ENCODE measurements at places on chromosomes 11 and 22.

GRCh38 chr11:115334932-115335788, 169.1 kb downstream of the CADM1 start:
- DNase-seq = no peak

DNA sequence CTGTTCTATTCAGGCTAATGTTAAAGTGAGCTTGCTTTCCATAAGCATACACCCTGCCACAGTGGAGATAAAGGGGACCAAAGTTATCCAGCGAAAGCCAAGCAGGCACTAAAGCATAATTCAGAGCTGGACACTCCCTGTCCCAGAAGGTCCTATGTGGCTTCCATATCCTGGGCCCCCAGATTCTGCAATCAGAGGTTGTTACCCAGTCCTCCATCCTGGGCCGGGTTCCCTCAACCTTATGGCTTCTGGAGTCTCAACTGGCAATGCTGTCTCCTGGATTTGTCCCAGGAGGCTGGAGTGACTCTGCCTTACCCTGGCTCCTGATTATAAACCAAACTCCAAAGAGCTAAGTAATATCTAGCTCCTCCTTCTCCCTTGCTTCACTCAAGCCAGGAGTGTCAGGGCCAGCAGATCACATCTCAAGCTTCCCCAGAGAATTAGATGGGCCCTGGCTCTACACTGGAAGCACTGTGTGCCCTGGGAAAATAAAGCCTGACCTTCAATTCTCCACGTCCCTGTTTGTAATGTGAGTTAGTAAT, 14.0 kb upstream of the SMIM35 start:
- no peak for DNase-seq

- DNase-seq = no peak
Observed at GRCh38 chr11:101862391-101863233, 52.2 kb upstream of the CEP126 start.

GRCh38 chr11:118342503-118343161, at the start of gene CD3D:
Gene CD3D, minus strand, starts transcription at chr11:118342705. Its CDS starts 98 bp downstream, at chr11:118342607.
- no peak for DNase-seq

- DNase-seq = no peak
Observed at GRCh38 chr22:41522813-41523212, 21.5 kb downstream of the POLR3H start.

DNA sequence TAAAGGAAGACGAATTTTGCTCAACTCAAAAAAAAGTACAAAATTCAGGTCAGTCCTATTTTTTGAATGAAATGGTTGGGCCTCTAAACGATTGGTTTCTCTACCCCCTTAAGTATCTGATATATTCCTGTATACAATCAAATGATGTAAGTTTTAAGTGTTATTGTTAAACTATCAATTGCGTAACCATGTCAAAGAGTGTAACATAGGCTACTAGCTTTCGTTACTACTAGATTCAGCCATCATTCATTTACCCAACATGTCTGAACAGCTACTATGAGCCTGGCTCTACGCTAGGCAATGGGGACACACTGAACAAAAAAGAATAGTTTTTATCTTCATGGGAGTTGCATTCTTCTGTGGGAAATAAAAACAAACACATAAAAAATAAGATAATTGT, 3.3 kb downstream of the RAB6A start:
- no peak for DNase-seq
